ENCODE measurements at places on chromosomes 3 and 15. TPM values are rescaled to one million over a fixed set of nuclear protein-coding genes. Genes with fewer than 3 reads are reported as not detected.
A peak's percentile ranks its signal among the peaks of the same experiment; 100 is the strongest.

- DNase-seq = no peak
Observed at GRCh38 chr3:3778641-3779270, 20.5 kb upstream of the LRRN1 start.

- DNase-seq = no peak
Observed at GRCh38 chr3:149472030-149472797, 2.3 kb upstream of the TM4SF4 start.

- no peak for DNase-seq
Observed at GRCh38 chr3:80543154-80543553, 775.4 kb upstream of the ROBO1 start.

- DNase-seq = no peak
Observed at GRCh38 chr15:89192766-89193165, 28.6 kb downstream of the RLBP1 start.

Gene P2RY12
- 0.73 TPM for total RNA-seq

Gene ARGFX
- not detected for total RNA-seq

GRCh38 chr3:110027446-110028080 lies 690.2 kb upstream of the DPPA4 start:
- DNase-seq = no peak

DNA sequence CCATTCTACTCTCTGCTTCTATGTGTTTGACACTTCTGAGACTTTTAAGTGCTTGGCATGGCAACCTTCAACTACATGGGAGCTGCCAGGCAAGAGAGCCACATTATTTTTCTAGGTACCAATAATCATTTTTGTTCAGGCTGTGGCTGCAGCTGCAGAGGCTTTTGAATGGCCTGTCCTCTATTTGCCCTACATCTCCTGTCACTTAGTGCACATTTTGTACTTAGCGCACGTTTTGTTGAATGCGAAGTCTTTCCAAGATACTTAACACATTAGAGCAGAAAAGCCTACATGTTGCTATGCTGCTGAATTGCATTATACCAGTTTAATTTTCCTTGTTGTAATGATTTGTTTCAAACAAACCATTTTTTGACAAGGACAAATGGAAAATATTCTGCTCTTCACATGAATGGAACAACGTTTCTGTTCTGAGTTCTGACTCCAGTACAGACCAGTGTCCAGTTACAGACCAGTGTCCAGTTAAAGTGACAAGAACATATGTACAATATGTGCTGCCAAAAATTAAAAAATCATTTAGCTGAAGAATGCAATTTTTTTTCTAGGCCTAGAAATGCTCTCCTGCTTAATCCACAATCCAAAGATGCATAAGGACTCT lies 113.9 kb downstream of the ABI3BP start:
- no peak for DNase-seq

Gene CLEC3B
- 34.8 TPM for total RNA-seq

Gene UROC1
- total RNA-seq = not detected

Gene SERINC4
- 0.48 TPM for total RNA-seq

DNA sequence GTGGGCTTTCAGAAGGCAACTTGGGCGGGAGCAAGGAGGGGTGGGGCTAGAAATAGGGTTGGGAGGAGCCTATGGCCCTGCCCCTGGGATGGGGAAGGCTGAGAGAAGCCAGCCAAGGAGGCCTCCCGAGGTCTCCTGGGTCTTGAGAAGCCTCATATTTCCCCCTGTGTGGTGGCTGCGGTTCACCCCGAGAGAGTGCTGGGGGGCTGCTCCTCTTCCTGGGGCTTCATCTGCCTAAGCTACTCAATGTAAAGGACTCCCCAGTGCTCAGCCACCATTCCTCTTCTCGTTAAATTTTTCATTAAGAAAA lies 174.3 kb downstream of the SMAD6 start:
- DNase-seq = no peak

DNA sequence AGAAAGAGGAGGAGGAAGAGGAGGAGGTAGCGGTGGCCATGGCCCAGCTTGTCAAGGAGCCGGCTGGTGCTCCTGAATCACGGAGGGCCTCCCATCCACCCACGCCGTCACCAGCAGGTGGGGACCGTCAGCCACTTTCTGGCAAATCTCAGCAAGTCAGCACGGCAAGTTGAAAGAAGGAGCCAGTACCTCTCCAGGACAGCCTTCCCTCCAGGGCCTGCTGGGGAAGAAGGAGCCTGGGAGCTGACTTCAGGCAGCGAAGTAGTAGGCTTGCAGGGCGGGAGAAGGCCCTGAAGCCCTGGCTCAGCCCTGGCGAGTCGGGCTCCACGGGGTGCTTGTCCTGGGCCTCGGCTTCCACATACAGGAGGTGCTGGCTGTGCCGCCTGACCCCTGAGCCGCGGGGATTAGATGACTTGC lies 99.2 kb upstream of the TRPM1 start:
- DNase-seq = peak; percentile 75

DNA sequence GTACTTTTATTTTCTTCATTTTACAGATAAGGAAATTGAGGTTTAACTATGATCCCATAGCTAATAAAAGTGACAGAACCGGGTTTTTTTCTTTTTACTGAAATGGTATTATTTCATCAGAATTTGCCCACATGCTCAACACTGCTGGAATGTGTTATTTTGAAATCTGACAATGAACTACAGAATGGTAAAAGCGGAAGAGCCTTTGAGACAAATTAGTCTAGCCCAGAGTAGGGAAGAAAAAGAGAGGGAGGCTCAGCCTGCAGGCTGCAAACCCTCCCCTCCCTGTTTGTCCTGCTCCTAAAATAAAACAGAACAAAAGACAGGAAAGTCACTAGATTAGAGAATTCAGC lies 100.3 kb upstream of the LIPC start:
- no peak for DNase-seq

GRCh38 chr15:66996094-66996493 lies 69.3 kb upstream of the SMAD3 start:
- DNase-seq = no peak

Gene ADPRH
- total RNA-seq = 7.8 TPM

- DNase-seq = no peak
Observed at GRCh38 chr15:89591834-89592233, 16.6 kb downstream of the TICRR start.

DNA sequence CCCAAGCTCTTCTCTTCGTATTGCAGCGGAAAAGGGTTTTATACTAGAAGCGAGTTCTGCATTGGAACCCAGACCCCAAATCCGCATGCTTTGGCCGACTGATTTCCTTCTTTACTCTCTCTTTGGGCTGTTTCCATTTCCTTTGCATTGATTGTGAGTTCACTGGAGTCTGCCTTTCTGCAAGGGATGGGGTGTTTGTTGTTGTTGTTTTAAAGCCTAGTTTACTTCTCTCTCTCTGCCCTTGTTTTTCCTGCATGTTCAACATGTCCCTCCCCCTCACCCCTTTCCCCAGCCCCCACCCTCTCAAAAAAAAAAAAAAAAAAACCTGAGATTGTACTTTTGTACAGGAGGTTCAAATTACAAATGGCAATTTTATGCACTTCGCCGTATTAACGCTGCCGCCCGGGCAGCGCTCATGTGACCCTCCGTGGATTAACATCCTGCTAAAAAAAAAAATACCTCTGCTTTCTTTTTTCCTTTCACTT lies 2.2 kb downstream of the NR2F2 start:
- no peak for DNase-seq

Gene TRH
- not detected for total RNA-seq

DNA sequence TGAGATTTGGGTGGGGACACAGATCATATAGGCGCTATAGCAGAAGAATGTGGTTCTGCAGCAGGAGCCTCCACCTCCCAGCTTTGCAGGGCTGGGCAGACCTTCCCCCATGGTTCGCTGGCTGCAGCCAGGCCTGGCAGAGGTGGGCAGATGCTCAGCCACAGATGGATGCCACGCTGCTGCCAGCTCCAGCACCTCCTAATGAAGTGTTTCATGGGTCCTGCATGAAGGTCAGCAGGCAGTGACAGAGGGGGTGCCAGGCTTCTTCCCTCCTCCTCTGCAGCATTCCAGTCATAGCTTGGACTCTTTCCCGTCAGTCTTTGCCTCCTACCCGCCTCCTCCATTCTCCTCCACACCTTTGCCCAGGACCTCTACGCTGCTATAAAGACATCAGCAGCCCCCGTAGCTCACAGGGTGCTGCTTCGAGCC lies 85.9 kb downstream of the SLCO3A1 start:
- DNase-seq = peak; percentile 62

DNA sequence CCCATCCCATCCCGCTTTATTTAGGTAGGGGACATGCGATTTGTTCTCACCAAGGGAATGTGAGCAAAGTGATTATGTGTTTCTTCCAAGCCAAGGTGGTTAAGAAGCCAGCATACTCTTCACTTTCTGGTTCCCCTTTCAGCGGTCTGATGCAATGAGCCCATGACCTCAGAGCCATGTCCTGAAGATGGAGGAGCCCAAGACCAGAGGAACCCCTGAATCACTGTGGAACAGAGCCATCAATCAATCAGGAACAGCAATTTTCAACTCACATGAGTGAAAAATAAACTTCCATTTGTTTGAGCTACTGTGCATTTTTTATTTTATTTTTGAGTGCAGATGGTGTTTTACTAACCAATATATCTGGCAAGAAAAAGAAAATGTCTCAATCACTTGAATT lies 10.8 kb downstream of the THRB start:
- DNase-seq = no peak

DNA sequence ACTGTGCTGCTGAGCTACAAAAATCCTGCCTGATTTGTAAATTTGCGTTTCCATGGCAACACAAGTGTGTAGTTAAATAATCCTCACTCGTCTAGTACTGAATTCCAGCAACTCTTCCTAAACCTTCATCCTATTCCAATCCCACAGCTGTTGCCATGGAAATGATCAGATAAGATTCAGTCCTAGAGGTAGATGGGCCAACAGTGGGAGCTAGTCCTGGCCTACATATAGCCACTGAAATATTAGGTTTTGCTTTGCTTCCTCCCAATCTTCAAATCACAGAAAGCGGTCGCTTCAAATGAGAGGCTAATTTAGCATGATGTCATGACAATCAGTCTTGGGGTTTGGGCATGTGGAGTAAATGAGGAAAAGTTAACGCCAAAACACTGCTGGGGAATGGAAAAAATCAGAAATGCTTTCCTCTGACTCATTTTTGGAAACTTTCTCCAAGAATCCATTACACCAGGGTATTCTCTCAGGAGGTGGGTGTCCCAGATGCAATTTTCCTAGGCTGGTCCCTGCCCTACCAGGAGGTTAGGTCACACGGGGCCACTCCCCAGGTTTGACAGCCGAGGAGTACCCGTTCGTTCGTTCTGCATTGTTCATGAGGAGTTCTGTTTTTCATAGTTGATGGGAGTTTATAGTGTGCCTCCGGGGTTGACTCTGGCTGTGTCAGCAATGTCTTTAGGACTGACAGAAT lies 159.2 kb upstream of the SLCO3A1 start:
- peak; percentile 37 for DNase-seq

DNA sequence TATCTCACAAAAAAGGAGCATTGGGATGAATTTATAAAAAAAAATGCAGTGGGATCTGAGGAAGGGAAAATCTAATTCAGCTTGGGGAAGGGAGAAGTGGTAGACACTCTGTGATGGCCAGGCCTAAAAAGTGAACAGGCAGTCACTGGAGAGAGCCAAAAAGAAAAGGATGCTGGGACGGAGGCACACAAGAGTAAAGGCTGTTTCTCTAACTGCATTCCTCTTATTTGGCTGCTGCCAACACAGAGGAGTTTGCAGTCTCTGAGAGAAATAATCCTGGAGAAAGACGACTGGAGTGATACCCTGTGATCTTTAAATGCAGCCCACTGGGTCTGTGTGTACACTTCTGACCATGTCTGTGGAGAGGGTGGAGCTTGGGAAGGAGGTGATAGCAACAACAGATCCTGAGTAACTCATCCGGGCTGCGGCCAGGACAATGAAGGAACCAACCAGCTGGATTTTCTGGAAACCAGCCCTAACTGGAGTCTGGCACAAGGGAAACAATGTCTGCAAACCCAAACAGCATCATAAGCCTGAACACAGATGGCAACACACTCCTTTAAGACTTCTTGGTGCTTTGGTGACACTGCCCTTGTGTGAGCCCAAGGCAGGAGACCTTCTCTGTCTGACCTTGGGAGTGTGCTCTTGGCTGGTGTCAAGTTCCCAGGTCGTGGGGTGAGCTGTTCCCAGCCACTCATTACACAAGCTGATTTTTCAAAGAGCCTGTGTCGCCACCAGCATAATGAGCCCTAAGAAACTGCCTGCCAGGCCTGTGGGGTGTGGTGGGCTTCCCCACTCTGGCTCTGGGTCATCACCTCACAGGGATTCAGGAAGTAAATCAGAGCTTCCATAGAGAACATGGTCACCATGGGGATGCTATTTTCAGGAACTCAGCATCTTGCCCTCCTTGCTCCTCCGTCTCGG lies 8.0 kb downstream of the FYCO1 start:
- no peak for DNase-seq

DNA sequence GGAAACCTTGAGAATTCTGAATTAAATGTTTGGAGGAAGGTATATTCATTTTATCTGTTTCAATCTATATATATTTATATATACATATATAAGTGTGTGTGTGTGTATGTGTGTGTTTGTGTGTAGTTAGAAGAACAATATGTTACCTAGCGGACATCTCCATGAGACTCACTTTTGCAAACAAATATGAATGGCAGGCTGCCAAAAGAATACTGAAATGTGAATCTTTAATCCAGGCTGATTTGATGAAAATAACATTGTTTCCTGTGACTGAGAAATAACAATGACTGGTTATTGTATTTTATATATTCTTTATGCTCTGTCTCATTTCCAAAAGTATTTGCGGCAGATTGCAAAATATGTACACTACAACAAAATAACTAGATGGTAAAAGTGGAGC lies 255.5 kb upstream of the TGFBR2 start:
- DNase-seq = no peak

Gene CYP19A1
- total RNA-seq = not detected

Gene AQP9
- total RNA-seq = 1.00 TPM

DNA sequence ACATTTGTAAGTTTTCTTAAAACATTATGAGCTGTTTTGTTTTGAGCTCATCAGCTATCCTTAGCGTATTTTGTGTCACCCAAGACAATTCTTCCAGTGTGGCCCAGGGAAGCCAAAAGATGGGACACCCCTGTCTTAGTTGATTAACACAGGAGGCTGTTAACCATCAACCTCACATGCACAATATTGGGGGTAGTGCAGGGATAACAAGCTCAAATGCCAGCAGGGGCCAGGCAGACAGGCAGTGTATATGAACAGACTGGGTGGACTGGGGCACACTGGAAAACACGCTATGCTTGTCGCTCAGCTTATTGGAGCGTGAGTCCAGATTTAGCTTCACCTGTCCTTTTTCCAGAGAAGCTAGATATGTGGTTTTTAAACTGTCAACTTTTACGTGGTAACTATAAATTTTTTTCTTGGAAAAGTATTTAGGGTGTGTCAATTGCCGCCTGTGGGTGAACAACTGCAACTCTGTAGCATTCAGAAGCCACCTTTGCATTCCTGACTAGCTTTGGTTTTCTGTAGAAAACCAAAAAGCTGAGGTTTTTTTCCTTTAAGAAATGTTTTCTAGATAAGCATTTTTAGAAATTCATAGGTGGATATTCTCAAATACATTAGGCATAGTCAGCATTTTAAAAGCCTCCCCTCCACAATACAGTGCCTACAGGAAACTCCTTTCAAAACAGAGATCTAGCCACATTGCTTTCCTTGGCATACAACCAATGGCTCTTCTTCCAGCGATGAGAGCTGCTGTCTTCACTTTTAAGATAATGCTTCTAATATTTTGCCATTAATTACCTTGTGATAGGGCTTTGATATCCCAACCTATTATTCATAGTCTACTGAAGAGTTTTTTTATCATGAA lies 14.6 kb downstream of the PSMD6 start:
- DNase-seq = no peak

All from heart right ventricle (tissue), 16 donors.